ENCODE measurements at places on chromosomes 12 and 14.

DNA sequence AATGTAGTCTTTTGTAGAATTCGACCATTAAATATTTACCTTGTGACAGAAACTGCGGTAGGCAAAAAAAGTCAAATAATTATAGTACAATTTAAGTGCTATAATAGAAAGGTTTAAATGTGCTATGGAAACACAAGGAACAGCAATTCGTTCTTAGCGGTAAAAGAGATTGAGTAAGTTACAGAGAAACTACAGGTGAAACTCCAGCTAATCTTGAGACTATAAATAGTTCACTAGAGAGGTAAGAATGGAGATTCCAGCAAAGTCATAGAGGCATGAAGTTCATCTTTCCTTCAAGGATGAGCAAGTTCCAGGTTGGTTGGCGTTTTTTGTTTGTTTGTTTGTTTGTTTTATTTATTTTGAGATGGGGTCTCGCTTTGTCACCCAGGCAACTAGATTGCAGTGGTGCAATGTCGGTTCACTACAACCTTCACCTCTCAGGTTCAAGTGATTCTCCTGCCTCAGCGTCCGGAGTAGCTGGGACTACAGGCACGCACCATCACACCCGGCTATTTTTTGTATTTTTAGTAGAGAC, 878 bp upstream of the R3HDM2 start:
- no peak for DNase-seq

GRCh38 chr14:61458766-61459165, 137.4 kb downstream of the PRKCH start:
- no peak for DNase-seq

GRCh38 chr12:129152351-129153104, 299.2 kb downstream of the GLT1D1 start:
- DNase-seq, result no peak

DNA sequence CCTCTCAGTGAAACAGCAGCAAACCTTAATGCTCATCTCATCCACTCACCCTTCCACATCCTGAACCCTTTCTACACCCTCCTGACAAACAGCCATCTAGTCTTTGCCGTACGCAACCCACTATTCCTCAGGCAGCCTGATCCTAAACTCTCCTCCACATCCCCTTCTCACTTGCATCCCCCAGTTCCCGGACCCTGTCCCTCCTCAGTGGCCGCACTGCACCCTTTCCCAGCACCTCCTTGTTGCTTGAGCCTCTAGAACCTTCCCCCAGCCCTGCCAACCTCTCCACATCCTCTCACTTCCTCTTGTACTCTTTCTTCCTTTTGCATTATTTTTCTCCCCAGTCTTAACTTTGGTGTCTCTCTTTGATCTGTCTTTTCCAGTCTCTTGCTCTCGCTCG, 42.9 kb downstream of the IQSEC3 start:
- no peak for DNase-seq

GRCh38 chr14:89139404-89140247, 277.4 kb downstream of the FOXN3 start:
- no peak for DNase-seq

DNA sequence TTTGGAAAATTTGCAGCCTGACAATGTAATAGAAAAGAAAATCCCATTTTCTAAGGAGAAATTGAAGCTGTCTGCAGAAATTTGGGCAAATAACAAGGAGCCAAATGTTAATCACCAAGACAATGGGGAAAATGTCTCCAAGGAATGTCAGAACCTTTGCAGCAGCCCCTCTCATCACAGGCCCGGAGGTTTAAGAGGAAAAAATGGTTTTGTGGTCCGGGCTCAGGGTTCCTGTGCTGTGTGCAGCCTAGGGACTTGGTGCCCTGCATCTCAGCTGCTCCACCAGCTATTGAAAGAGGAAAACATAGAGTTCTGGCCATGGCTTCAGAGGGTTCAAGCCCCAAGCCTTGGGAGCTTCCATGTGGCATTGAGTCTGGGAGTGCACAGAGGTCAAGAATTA, 298.9 kb downstream of the ATXN7L3B start:
- no peak for DNase-seq

DNA sequence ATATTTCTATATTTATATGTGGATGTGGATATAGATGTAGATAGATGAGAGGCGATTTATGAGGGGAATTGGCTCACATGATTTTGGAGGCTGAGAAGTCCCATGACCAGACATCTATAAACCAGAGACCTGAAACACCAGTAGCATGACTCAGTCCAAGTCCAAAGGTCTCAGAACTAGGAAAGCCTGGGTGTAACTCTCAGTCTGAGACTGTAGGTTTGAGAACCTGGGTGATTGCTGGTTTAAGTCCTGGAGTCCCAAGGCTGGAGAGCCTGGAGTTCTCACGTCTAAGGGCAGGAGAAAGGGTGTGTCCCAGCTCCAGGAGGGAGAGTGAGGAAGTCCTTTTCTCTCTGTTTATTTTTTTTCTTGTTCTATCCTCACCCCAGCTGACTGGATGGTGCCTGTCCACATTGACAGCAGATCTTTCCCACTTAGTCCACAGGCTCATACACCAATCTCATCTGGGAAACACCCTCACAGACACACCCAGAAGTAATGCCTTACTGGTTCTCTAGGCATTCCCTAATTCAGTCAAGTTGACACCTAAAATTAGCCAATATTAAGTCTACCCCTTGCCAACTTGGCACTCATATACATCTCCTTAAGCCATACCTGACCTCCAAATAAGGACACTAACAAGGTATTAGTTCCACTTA, 45.4 kb downstream of the EMP1 start:
- no peak for DNase-seq

GRCh38 chr12:87054226-87054625, 798.0 kb upstream of the MGAT4C start:
- peak; percentile 86 for DNase-seq

- DNase-seq, result no peak
Measured at GRCh38 chr14:87868920-87869319, 124.1 kb downstream of the GALC start.

DNA sequence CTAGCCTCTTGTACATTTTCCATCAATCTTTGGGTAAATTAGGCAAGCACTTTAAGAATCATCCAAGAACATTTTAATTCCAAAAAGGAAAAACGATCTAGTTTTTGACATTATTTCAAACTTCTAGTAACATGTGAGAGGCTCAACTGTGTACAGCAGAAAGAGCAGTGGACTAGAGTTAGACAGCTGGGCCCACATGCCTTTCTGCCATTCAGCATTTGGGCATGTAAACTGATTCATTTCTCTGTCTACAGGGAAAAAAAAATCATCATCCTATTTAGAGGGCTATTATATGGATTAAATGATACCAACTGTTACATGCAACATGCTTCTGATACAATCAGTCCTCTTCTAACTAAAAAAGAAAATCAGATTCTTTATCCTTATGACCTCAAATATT, 17.7 kb downstream of the ATP2B1 start:
- no peak for DNase-seq
